ENCODE measurements at places on chromosomes 1 and 21.

- no peak for DNase-seq
Observed at GRCh38 chr21:21915816-21916215, 917.6 kb downstream of the NCAM2 start.

GRCh38 chr1:39268112-39268581, 63.7 kb downstream of the MACF1 start:
- peak; percentile 67 for DNase-seq

DNA sequence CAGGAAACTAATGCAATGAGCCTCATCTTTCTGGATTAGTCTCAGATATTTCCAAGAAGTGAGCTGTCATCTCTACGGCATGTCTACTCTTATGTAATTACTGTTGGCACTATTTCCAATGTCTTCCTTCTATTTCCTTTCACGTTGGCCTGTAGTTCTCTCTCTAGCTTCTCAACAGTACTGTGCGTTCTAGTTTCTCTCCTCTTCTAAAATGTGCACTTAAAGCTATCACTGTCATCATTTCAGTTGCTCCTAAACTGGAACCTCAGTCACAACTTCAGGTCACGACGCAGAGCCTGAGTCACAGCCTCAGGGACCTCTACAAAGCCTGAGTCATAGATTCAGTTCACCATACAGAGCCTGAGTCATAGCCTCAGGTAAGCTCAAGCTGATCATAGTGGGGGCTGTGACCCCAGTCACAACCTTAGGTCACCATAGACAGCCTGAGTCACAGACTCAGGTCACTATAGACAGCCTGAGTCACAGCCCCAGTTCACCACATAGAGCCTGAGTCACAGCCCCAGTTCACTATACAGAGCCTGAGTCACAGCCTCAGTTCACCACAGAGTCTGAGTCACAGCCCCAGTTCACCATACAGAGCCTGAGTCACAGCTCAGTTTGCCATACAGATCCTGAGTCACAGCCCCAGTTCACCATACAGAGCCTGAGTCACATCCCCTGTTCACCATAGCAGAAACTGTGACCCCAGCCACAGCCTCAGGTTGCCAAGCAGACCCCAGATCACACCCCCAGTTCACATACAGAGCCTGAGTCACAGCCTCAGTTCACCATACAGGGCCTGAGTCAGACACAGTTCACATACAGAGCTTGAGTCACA, 13.0 kb downstream of the WNT9A start:
- DNase-seq: no peak

DNA sequence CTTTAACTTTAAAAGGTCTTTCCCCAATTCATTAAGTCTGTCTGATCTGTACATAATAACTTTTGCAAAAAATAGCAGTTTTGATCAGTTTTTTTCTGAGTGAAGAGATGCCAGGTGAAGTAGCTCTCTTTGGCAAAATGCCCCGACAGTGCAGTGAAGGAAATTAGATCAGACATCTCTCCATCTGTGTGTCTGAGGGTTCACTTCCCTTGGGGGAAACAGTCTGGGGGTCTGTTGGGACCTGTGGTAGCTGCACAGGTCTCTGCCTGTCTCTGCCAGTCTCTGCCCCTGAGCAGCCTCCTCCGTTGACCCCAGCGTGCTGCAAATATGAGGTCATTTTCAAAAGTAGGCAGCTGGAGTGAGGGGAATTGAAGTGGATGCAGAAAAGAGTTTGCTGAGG, 54.5 kb downstream of the TBCE start:
- no peak for DNase-seq

- peak; percentile 49 for DNase-seq
Observed at GRCh38 chr1:32426489-32427255, 32.4 kb upstream of the BSDC1 start.

GRCh38 chr1:10980094-10980577, 32.3 kb upstream of the TARDBP start:
- DNase-seq: no peak

DNA sequence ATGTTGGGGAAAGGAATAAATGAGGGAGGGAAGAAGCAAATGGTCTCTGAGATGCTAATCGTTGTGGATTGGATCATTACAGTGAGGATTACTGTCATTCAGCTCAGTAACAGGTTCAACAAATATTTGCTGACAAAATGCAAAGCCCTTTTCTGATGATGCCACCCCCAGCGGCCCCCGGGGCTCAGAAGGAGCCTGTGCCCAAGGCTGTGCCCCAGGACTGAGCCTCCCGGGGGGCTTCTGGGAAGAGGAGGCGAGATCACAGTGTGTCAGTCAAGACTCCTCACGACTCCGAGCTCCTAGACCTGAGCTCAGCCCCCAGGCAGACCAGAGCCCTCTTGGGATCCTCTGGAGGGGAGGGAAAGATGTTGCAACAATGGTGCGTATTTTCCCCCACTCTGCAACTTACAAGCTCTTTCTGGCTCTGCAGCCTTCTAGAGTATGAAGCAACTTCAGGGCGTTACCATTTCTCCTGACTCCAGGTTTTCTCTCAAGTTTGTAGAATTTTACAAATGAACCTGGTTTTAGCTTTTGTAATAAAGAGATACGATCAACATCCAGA, 20.8 kb downstream of the EPHA8 start:
- no peak for DNase-seq

DNA sequence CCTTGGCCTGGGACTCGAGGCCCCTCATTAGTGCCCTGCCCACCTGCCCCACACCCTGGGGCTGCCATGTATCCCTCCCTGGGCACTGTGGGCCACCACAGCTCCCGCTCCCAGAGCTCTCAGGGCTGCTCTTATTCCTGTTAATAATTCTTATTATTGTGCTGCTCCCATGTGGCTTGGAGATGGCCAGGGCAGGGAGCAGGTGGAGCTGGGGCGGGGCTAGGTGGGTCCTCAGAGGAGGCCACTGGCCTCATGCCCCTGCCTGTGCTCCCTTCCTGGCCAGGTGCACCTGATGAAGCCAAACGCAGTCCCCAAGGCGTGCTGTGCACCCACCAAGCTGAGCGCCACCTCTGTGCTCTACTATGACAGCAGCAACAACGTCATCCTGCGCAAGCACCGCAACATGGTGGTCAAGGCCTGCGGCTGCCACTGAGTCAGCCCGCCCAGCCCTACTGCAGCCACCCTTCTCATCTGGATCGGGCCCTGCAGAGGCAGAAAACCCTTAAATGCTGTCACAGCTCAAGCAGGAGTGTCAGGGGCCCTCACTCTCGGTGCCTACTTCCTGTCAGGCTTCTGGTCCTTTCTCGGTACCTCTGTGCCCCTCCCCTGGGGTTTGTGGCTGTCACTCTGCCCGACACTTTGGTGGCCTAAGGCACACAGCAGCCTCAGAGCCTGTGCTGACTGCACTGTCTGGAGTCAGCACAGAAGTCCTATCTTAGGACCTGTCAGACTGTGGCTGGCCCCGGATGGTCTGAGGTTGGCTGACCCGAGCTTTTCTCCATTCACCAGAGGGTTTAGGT, 34.1 kb downstream of the BMP8A start:
- DNase-seq: no peak

GRCh38 chr1:16018749-16019643, 1.2 kb upstream of the HSPB7 start:
- DNase-seq: no peak

GRCh38 chr1:157025856-157026255, 19.7 kb downstream of the ARHGEF11 start:
- DNase-seq: no peak

DNA sequence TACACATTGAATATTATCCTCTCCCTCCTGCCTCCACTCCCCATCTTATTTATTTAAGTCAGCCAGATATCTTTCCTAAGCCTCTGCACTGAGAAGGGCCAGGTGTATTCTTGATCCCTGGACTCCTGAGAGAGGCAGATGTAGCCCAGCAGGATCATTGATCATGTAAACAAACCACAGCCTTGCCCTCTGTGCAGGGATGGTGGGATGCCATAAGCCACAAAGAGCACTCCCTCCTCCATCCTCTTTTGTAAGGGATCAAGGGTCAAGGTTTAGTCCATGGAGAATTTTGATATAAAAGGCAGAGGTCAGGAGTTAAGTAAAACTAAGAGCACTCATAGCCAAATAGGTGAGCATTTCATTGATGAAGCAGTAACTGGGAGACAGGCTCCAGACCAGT, 17.3 kb downstream of the PHGDH start:
- peak; percentile 87 for DNase-seq

DNA sequence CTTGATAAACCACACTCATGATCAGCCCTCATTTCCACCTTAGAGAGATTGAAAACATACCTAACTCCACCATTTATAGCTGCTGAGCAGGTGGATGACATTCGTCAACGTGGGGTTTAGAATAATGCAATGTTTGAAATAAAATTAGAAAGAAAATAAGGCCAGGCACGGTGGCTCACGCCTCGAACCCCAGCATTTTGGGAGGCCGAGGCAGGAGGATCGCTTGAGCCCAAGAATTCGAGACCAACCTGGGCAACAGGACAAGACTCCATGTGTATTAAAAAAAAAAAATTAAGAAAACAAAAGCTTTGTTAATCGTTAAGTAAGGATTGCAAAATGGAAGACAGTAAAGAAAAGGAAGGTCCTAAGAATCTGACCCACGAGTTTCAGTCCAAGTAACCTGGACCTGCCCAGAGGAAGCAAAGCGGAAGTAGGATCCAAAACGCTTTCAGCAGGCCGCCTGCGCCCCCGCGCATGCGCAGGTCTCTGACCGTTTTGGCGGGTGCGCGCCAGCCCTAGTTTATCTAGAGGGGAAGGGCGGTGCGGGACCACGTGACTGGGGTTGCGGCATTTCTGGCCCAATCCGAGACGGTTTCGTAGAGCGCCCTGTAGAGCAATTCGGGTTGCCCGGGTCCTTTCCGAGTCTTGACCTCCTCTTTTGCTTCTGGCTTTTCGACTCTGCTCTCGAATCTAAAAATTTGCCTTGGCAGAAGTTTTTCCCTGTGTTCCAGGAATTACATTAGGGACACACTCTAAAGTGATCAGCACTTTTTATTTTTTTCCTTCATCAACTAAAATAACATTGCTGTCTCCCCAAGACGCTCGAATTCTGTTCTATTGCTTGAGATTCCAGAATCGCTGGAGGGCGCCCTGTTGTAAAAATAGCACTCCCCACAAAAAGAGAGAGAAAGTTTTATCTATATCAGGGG, 22.5 kb downstream of the ANP32E start:
- peak; percentile 78 for DNase-seq

DNA sequence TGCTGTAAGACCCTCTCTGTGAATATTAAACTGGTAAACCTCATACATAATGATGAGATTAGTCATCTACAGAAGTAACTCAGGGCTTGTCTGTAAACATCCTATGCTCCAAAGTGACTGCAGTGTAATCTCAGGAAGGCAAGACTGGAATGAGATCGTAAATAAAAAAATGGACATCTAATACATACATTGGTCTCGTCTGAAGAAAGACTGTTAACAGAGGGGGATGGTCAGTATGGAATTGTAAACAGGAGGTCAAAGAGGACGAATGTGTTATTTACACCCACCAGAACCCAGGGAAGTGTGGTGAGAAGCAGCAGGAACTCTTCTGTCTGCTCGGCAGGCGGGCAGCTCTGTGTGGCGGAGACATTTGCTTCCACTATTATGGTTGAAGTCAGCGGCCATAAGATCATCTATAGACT, 51.4 kb downstream of the DISC1 start:
- DNase-seq: peak; percentile 70

DNA sequence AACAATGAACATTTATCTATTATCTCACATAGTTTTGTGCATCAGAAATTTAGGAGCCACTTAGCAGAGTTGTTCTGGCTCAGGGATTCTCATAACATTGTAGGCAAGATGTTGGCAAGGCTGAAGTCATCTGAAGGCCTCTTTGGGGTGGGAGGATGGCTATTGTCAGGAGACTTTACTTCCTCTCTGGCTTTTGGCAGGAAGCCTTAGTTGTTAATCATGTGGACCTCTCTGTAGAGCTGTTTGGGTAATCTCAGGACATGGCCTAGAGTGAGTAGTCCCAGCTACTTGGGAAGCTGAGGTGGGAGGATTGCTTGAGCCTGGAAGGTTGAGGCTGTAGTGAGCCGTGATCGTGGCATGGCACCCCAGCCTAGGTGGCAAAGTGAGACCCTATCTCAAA, 40.2 kb downstream of the RASAL2 start:
- DNase-seq: no peak

GRCh38 chr1:116131866-116132605, 20.8 kb downstream of the MAB21L3 start:
- DNase-seq: no peak

- DNase-seq: no peak
Observed at GRCh38 chr21:44291936-44292811, 6.5 kb downstream of the AIRE start.

DNA sequence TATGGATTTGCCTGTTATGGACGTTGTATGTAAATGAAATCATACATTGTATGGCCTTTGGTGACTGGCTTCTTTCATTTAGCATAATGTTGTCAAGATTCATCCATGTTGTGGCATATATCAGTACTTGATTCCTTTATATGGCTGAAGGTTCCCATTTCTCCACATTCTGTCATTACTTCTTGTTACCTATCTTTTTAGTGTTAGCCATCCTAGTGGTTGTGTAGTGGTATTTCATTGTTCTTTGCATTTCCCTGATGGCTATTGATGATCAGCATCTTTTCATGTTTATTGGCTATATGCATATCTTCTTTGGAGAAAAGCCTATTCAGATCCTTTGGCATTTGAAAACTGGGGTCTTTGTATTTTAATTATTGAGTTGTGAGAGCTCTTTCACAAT, 39.8 kb upstream of the PODN start:
- DNase-seq: no peak

- peak; percentile 83 for DNase-seq
Observed at GRCh38 chr1:71908871-71909390, 373.4 kb downstream of the NEGR1 start.

DNA sequence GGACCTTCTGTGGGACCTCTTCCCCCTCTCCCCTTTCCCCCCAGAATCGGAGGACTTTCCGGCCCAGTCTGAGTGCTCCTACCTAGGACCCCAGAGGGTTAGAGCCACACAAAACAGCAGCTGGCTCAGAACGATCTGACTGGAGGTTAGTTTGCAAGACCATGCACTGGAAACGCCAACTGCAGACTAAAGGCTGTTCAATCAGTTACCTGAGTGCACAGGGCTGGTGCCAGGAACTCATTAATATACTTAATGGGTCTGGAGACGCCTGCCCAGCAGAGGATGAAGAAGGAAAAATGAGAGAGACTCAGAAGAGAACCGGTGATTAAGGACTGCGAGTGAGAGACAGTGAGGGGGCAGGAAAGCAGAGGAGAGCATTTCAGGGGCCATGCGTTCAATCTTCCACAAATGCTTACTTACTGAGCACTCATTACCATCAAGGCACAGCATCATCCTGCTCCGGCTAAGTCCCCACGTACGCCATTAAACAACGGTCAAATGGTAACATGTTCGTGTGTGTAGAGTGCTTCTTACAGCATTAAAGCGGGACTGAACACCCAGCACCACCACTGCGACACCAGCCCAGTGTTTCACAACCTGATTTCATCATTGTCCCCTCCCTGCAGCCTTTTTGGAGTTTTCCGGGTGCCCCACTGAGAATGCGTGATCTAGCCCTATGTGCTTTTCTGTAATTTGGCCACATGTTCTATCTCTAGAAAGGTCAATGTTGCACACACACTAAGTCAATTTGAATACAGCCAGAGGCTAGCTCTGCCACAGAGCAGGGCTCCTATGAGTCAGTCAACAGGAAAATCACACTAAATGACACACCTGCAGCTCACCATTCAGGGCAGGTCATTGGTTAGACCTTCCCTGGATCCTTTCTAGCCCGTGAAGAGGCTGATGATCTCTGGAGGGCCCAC, 7.6 kb downstream of the ENO1 start:
- no peak for DNase-seq

- DNase-seq: no peak
Observed at GRCh38 chr1:178613271-178613945, 100.5 kb downstream of the TEX35 start.

Measured in NCI-H146 (cell line).